Dorsolateral prefrontal cortex (tissue), 122 donors: ENCODE measurements at places on chromosomes 12 and 14. TPM values are rescaled to one million over a fixed set of nuclear protein-coding genes. Genes with fewer than 3 reads are reported as not detected.

- no peak for DNase-seq
Measured at GRCh38 chr12:4943938-4944284, 34.2 kb downstream of the KCNA1 start.

DNA sequence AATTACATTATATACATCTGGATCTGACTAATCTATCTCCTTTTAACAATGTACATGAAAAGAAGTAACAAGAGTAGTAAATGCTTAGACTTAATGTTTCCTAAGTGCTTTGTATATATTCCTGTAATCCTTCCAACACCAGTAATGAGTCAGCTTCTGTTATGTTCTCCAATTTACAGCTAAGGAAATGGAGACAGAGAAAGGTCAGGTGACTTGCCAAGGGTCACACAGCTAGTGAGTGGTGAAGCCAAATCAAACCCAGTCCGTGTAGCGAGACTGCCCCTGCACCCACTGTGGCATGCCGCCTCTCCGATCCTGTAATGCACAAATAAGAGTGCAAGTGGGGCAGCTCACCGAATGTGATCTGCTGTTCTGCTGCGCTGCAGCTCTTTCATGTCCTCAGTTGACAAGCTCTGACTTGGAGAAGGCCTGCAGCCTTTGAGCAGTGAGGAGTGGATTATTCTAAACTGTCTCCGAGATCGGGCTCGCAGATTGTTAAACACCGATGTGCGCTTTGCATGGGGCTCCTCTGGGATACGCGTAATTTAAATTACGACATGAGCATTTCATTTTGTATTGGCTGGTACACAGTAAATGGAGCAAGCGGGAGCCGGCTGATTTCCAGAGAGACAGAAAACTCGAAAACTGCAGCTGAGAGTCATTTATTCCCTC is 65.1 kb upstream of the KTN1 start:
- DNase-seq, result no peak

DNA sequence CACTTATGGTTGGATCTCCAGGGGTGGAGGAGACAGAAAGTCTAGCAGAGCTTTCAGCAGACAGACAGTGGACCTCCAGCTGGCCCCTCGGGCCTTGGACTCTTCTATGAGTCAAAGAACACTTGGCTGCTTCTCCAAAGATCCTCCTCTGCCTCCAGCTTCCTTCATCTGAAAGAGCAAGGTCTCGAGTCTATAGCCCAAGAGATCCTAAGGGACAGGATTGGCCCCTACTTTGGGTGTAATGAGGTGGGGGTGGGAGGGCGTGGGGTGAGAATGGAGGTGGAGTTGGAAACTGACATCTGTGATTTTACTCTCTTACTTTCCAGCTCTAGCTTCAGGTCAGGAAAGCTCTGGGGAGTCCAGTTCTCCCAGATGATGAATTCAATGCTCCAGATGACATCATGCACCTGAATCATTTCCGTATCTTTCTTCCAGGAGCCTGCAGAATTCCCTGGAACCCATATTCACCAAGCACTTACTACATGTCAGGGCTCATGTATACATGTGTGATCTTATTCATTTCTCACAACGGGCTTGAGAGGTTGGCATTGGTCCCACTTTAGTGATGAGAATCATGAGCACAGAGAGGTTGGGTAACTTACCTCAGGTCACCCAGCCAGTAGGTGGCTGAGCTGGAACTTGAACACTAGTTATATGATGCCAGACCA is 10.2 kb upstream of the PGF start:
- no peak for DNase-seq

DNA sequence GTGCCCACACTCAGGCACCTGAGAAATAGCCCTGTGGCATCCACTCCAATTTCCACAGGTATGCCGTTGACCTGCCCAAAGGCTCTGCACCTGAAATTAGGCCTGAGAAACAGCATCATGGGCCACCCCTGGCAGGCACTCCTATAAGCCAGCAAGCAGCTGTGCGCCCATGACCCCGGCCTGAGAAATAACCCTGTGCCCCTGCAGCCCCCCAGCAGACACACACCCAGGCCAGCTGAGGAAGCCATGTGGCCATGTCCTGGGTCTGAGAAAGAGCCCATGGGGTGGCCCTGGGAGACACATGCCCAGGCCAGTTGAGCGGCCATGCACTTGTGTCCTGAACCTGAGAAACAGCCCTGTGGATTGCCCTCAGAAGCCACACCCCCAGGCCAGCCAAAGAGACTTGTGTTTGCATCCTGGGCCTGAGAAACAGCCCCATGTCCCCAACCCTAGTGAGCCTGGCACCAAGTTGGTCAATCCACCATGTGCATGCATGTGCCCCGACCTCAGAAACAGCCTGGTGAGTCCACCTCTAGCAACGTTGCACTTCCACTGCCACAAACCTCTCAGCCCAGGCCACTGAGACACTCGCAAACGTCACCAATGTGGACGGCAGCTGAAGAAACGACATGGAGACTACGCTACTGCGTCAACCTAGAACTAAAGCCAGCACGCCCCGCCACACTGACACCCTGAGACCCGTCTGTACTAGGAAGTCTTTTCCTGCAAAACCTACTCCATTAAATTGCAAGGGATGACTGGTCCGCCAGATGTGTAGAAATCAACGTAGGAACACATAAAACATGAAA is 411.9 kb downstream of the TMEM121 start:
- DNase-seq, result no peak

DNA sequence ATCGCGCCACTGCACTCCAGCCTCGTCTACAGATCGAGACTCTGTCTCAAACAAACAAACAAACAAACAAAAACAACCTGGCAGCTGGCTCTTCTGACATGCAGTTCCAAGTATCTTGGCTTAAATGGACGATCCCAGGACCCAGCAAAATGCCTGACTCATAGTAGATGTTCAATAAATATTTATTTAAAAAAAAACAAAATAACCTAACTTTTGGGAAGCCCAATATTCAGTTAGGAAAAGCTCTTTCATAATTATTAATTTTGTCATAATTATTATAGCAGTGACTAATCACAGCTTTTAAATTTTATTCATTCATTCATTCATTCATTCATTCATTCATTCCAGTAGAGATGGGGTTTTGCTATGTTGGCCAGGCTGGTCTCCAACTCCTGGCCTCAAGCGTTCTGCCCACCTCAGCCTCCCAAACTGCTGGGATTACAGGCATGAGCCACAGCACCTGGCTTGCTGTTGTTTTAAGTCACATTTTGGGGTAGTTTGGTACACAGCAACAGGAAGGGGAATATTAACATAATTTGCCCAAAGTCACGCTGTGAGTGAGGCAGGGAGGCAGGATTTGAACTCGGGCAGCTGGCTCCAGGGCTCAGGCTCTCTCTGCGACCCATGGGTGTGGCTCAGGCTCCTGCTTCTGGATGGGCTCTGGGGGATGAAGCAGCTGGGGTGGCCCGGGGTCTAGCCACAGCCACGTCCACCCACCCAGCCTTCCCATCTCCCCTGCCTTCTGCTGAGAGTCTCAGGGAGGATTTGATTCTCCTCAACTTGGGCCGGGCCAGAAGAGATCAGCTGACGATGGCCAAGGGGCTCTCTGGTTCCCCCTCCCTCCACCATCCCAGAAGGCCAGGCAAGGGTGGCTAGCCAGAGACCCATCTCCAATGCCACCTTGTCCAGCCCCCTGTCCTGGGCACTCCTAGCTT is 2.4 kb downstream of the SDS start:
- DNase-seq, result no peak

DNA sequence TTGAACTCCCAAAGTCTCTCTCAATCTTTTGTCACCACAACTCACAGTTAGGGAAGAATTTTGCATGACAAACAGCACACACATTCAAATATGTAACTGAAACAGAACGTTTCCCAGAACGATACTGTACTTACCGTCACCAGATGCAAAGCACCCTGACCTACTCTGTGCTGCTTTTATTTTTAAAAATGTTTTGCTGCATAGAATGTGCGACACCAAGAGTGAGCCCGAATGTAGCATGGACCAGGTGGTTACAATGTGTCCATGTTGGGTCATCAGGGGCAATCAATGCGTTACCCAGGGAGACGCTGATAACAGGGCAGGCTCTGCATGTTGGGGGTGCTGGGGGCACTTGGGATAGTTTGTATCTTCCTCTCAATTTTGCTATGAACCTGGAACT is 14.6 kb upstream of the EIF5 start:
- no peak for DNase-seq

- DNase-seq, result no peak
Measured at GRCh38 chr12:80498059-80498728, 54.2 kb downstream of the PTPRQ start.

DNA sequence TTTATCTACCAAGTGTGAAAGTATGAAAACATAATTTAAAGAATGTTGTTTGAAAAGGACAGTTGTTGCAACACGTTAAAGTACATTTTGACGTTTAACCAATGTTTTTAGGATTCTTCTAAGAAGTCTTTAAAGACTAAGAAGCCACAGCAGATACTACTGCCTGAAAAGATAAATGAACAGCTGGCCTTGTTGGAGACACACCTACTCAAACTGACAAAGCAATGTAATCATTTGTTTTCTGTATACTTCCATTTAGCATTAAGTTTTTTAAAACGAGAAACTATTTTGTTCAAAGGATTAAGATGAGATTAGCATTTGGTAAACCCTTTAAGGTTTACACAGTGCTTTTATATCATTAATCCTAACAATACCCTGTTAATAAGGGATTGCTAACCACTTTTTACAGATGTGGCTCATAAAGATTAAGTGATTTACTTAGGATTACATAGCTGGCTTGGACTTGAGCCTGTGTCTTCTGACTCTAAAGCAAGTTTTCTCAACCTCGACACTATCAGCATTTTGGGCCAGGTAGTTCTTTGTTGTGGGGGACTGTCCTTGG is 134.4 kb downstream of the CFAP54 start:
- DNase-seq, result no peak

GRCh38 chr12:91763654-91764370 is 381.8 kb downstream of the BTG1 start:
- DNase-seq, result no peak

DNA sequence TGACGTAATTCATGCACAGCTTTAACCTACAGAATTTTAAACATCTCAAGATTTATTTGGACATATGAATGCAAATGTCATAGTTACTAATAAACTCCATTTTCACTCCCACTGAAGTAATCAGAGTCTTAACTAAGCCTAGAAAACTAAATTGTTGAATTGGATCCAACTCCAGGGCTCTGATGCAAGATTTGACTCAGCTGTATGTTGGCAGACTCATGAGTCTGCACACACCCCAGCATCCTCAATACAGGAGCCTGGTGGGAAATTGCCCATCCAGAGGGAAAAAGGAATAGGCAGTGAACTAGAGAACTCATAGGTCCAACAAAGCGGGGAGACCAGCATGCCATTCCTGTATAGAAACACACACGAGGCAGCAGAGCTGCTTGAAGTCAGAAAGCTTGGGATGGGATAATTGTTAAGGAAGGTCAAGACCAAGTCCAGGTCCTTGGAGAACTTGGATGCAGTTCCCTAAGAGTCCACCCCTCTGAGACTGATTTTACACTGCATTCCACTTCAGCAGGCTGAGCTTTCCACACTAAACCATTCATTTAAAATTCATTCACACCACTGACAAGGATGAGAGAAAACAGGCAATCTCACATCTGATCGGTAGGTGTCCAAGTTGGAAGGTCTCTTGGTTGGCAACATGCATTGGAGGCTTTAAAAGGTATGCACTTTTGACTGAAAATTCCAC is 14.4 kb downstream of the TMTC1 start:
- no peak for DNase-seq

GRCh38 chr12:42090899-42091298 is 53.8 kb downstream of the GXYLT1 start:
- DNase-seq, result no peak

GRCh38 chr14:93734086-93734822 is 54.0 kb downstream of the PRIMA1 start:
- DNase-seq, result no peak

- no peak for DNase-seq
Measured at GRCh38 chr14:65024957-65025356, 38.3 kb downstream of the FNTB start.

DNA sequence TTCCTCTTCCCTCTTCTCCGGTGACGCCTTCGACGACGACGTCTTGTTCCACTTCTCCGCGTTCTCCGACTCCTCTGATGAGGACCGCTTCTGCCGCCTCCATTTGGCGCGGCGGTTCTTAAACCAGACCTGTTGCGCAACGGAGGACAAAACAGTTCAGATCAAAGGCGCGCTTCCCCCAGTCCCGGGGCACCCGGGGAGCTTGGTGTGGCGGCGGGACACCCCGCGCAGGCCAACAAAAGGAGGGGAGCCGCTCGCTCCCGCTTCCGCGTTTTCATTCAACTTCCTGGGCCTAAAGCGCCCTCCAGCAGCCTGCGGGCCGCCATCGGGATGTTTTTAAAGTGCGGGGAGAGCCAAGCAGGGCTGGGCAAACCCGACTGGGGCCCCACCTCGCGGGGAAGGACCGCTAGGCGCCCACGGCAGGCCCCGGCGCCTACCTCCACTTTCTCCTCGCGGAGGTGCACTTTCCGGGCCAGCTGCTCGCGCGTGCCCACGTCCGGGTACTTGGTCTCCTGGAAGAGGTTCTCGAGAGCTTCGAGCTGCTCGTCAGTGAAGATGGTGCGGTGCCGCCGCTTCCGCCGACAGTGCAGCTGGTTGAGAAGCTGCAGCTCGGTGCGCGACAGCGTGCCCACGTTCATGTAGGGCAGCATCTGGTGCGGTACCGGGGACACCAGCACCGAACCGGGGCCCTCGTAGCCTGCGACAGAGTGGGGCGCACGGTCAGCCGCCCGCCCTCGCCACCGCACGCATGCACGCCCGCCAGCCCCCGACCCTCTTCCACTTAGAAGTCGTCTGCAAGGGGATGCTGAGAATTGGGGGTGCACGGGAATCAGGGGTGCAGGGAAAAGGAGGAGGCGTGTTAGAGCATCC is 1.2 kb downstream of the GSC start:
- DNase-seq, result no peak

GRCh38 chr12:53456654-53457366 is 4.9 kb downstream of the PCBP2 start:
- no peak for DNase-seq

DNA sequence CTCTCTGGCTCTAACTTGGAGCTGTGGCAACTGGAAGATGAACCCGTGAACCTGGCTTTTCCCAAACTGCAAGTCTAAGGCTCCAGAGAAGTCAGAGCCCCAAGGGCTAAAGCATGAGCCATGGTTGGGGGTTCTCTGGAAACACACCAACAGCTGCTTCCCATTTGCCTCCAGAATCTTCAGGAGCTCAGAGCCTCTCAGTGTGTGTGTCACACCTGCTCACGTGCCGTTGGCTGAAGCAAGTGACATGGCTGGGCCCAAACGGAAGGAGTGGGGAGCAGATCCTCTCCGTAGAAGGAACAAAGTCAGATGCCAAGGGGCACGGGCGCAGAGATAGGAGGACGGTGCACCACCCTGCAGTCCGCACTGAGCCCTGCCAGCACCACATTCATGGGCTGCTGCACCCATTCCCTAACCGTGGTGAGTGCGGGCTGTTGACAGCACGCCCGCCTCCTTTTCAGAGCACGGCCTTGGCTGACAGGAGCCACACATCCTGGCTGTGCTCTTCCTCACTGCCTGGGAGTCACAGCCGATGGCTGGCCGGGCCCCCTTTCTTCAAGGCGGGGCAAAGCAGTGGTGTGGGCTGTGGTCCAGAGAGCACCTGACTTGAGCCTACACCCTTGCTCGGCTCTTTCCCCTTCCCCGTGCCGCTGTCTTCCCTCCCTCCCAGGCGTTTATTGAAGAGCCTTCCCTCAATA is 16.6 kb upstream of the TRAF3 start:
- DNase-seq, result no peak

The ESPL1 gene
- total RNA-seq, result 0.23 TPM

The KCTD10 gene
- total RNA-seq, result 42.2 TPM
